ENCODE measurements at places on chromosomes 4 and X. TPM values are rescaled to one million over a fixed set of nuclear protein-coding genes. Genes with fewer than 3 reads are reported as not detected.

DNA sequence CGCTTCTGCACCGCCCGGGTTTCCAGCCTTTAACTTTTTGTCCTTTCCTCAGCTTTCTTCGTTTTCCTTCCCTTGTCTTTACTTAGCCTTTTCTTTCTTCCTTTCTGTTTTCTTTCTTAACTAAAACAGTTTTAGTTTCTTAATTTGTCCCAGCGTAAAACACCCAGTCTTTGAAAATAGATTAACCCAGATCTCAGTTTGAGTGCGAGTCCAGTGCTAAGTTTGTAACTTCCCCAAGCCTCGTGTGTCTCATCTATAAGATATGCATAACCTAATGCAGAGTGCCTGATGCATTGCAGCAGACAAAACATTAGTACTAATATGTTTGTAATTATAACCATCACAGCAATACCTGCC lies 460 bp upstream of the GEMIN8 start:
- H3K27ac ChIP-seq = peak overlapping the region; percentile 90
- no peaks in the 10 kb centered on the region for H3K27me3 ChIP-seq
- H3K36me3 ChIP-seq = no peaks in the 10 kb centered on the region
- DNase-seq = peak; percentile 49
- peak overlapping the region; percentile 70 for H3K4me3 ChIP-seq

STAP1 gene
- total RNA-seq = not detected

NCAPG gene
- 2.6 TPM for total RNA-seq

CENPVL1 gene
- total RNA-seq = 0.25 TPM

ARR3 gene
- not detected for total RNA-seq

CYSLTR1 gene
- total RNA-seq = not detected

DNA sequence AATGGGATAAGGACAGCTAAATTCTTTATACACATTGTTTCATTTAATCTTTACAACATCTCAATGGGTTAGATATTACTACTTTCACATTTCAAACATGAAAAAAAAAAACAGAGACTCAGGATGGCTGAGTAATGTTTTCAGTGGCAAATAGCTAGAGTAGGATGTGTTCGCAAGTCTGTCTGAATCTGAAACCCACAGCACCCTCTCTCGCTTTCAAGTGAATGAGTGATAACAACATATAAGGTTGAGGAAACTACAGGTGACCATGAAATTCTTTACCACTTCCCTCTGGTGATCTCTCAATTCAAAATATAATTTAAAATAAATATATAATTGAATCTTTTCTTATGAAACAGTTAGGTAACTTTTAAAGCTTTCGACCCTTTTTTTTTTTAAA lies 162.6 kb downstream of the PRR32 start:
- no peak for DNase-seq
- H3K4me3 ChIP-seq = no peak overlapping the region
- H3K4me1 ChIP-seq = no peaks in the 10 kb centered on the region
- no peaks in the 10 kb centered on the region for H3K36me3 ChIP-seq
- no peak overlapping the region for H3K27ac ChIP-seq

SYTL5 gene
- 8.4 TPM for total RNA-seq

Data from astrocyte (in vitro differentiated cells and primary cell).